ENCODE measurements at places on chromosomes 16 and 17.

GRCh38 chr16:69508033-69508755 is 57.6 kb upstream of the NFAT5 start:
- no peak for DNase-seq

DNA sequence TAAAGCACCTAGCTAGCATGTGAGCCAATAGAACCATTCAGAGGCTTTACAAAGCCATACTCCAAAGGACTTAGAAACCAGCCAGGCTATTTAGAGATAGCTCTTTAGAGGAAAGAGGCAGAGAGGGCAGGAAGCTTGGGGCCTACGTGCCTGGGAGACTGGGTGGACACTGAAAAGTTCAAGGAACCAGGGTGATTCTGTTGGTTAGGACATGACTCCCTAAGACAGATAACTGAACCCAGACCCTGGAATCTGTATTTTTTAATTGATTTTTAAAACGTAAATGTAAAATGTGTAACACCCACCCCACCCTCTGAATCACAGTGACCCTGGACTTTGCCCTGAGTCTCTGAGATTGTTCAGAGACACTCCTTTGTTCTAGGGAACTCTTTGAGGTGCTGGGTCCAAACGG is 16.1 kb upstream of the GNA13 start:
- no peak for DNase-seq

- no peak for DNase-seq
These were observed 43.1 kb downstream of the NTN1 start for GRCh38 chr17:9064311-9064834.

DNA sequence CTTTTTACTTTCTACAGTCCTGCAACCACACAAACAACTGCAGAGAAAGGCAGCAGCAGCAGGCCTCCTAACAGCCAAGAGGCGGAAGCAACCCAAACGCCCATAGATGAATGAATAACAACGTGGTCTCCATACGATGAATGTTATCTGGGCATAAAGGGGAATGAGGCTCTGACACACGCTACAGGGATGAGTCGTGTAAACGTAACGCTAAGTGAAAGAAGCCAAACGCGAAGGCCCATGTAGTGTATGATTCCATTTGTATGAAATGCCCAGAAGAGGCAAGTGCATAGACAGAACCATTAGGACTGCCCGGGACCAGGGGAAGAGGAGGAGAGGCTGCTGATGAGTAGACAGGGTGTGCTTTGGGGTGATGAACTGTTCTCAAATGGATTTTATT is 94.8 kb upstream of the DNAH17 start:
- no peak for DNase-seq

GRCh38 chr16:54102888-54103866 is 183.4 kb downstream of the IRX3 start:
- no peak for DNase-seq

GRCh38 chr16:30853758-30854157 is 40.1 kb downstream of the BCL7C start:
- DNase-seq: no peak

GRCh38 chr16:74817851-74818250 is 43.2 kb upstream of the FA2H start:
- DNase-seq: no peak

DNA sequence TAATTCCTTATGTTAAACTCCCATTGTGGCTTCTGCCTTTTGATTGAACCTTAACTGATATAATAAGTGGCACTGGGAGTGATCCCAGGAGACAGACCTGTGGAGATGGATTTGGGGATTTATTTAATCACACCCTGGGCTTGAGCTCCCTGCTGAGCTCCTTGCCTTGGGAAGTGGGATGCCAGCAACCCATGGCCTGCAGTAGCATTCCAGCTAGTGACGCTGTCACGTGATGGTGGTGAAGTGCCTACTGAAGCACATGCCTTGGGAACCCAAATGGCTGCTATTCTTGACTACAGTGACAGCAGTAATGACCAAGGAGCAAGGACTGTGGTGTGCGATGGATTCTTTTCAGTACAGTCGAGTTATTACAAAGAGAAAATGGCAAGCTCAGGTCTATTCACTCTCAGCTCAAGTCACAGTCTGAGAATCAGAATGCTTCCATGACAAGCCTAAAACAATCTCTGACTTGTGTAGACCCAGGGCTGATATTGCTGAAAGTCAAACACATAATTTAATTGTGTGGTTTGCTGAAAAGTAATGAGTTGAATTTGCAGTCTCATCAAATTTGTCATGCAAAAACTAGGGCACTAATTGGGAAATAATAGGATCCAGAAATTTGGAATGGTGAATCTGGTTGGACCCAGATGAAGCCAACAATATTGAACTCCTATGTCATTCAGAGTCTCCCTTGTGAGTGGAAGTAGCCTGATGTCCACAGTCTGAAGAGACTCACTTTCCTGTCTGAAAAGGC is 47.1 kb downstream of the BCL7C start:
- DNase-seq: no peak

All from dermis microvascular lymphatic vessel endothelial cell (primary cell).